ENCODE measurements at places on chromosomes 13 and 19.

DNA sequence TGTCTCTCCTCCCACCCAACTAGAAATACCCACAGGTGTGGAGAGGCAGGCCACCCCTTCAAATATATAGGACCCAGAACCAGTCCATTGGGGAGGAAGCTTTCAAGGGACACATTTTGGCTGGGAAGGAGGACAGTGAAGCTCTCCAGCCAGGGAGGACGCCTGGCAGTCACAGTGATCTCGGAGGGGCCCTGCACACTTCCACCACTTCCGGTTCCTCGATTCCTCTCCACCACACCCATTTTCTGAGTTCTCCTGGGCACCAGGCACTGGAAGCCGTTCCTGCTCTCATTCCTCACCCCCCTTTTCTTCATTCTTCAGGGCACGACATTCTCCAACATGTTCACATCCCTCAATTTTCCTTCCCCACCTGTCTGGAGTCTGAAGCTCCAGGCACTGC is 30.4 kb upstream of the CEACAM21 start:
- DNase-seq, result no peak

GRCh38 chr13:31996601-31997000 is 35.0 kb upstream of the FRY start:
- no peak for DNase-seq

- DNase-seq, result peak; percentile 92
Measured at GRCh38 chr19:1507763-1508506, 4.9 kb downstream of the ADAMTSL5 start.

GRCh38 chr19:47707135-47707925 is 5.9 kb upstream of the EHD2 start:
- DNase-seq, result peak; percentile 68

GRCh38 chr19:4606921-4607678 is 32.2 kb upstream of the TNFAIP8L1 start:
- no peak for DNase-seq

DNA sequence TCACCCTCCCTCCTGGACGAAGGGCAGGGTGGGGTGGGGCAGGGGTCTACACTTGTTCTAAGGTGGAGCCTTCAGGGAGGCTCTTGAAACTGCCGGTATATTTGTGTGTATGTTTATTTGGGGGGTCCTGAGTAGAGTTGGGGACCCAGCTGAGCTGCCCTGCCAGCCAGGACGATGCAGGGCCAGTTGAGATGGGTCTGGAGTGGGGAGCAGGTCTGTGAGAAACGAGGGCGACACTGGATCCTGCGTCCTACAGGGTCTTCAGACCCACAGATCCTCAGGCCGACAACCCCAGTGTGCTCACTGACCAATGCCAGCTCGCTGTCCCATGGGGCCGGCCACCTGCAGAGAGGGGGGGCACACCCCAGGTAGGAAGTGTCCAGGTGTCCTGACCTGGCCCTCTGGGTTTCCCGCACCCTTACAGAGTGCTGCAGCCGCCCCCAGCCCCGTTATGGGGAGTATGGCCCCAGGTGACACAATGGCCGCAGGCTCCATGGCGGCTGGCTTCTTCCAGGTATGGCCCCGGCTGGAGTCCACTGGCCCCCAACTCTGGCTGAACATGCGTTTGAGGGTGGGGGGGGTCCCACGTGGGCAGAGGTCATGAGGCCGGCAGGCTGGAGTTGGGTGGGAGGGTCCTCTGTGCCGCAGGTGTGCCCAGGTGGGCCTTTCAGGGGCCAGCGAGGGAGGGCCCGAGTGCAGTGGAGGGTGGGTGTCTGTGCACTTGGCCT is 7.4 kb downstream of the ISYNA1 start:
- DNase-seq, result no peak

DNA sequence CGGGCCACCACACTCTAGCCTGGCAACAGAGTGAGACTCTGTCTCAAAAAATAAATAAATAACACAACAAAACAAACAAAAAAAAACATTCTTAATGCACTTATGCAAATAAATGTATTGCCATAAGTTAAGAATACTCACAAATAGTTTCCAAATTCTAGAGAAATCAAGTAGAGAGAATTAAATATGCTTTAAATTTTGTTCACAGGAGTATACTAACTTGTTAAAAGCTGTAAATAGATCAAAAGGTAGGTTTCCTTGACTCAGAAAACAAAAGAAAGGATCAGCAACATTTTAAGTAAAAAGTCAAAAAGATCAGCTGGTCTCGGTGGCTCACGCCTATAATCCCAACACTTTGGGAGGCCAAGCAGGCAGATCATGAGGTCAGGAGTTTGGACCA is 50.5 kb upstream of the ZNF429 start:
- DNase-seq, result no peak

DNA sequence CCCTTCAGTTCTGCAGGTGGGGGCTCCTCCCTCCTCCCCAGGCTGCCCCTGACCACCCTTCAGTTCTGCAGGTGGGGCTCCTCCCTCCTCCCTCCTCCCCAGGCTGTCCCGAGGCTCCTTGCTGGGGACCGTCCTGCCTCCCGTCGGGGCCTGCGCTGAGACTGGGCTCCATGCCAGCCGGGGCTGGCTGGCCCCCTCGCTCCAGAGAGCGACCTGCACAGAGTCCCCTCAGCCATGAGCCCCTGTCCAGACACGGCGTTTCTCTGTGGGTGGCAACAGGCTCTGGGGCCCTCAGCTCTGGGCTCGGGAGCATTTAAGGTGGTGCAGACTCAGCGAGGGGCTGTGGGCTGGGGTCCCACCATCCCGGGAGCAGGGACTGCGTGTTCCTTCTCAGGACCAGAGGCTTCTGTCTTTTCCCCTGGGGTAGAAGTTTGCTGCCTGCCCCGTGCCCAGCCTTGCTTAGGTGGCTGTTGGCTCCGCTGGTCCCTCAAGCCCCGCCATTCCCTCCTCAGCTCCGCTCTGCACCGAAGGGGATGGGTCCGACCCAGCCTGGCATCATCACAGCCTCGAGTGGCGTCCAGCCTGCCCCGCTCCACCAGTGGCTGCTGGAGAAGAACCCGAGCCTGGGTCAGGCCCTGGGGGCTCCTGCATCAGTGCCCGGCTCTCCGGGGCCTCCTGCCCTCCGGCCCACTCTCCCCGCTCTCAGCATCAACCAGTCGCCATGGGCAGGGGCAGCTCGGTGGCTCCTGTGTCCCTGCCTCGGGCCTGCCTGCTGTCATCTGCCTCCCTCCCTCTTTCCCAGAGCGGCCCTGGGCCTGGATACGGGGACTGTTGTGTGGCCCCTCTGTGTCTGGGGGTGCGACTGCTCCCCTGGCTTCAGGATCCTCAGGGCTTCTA is 27.6 kb downstream of the CSNK1G2 start:
- DNase-seq, result no peak

DNA sequence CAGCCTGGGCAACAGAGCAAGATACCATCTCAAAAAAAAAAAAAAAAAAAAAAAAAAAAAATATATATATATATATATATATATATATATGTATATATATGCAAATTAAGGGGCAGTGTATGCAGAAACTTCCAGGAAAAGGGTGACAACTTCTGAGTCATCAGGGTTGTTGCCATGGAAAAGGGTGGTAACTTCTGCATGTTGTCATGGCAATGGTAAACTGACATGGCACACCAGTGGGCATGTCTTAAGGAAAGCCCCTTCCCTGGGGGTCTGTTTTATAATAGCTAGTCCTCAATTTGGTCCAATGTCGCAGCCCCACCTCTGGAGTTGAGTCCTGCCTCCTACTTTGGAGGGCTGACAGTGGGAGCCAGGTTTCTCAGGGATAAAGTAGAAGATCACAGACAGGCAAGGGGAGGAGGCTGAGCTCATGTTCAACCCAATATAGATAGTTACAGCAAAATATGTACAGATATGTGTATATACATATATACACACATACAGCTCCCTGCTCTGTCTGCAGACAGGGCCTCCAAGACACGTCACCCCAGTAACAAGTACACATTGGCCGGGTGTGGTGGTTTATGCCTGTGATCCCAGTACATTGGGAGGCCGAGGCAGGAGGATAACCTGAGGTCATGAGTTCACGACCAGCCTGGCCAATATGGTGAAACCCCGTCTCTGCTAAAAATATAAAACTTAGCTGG is 7.2 kb upstream of the FCHO1 start:
- peak; percentile 55 for DNase-seq

DNA sequence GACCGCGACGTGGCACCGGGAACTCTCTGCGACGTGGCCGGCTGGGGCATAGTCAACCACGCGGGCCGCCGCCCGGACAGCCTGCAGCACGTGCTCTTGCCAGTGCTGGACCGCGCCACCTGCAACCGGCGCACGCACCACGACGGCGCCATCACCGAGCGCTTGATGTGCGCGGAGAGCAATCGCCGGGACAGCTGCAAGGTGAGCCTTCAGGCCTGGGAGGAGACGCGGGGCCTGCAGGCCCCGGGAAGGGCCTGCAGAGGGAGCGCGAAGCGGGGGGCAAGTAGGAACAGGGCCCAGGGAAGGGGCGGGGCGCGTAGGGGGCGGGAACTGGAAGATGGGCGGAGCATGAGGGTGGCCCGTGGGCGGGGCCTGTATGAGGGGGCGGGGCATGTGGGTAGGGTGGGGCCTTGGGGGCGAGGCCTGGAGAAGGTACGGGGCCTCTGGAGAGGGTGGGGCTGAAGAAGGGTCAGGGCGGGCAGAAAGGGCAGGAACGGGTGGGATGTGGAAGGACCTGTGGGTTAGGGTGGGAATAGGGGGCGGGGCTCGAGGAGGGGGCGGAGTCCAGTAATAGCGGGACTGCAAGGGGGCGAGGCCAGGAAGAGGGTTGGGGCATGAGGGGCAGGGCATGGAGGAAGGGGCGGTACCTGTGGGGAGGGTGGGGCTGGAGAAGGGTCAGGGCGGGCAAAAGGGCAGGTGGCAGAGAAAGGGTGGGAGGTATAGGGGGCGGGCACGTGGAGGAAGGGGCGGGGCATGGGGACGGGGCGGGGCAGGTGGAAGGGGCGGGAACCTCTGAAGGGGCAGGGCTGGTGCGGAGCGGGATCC is 2.5 kb downstream of the CFD start:
- peak; percentile 77 for DNase-seq

GRCh38 chr13:44796597-44797490 is 192.4 kb downstream of the NUFIP1 start:
- DNase-seq, result no peak

GRCh38 chr13:46575818-46576221 is 22.9 kb downstream of the LRCH1 start:
- DNase-seq, result no peak

DNA sequence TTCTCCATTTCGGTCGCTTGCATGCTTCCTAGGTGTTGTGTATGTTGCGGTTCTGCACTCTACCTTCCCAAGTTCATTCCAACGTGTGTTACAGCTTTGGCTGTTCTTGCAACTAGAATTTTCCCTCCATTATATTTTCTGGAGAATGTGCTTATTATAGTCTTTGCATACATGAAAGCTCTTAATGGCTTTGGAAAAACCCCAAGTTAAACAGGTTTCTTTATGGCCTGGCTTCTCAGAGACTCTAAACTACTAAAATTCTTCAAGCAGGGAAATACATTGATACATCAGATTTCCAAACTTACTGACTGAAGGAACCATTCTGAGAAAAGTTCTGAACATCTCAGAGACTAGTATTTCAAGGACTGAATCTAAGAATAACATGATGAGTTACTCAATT is 11.9 kb downstream of the MIPEP start:
- DNase-seq, result no peak

- DNase-seq, result no peak
Measured at GRCh38 chr19:16554776-16555175, 12.5 kb upstream of the CHERP start.

GRCh38 chr13:69418319-69418718 is 689.3 kb upstream of the ATXN8OS start:
- DNase-seq, result no peak

- DNase-seq, result no peak
Measured at GRCh38 chr19:732148-733069, 18.5 kb upstream of the MISP start.

- no peak for DNase-seq
Measured at GRCh38 chr19:17435218-17435617, 13.2 kb downstream of the TMEM221 start.

- no peak for DNase-seq
Measured at GRCh38 chr13:29679396-29680053, 84.0 kb upstream of the SLC7A1 start.

GRCh38 chr19:55676383-55676782 is 1.4 kb downstream of the EPN1 start:
- no peak for DNase-seq

DNA sequence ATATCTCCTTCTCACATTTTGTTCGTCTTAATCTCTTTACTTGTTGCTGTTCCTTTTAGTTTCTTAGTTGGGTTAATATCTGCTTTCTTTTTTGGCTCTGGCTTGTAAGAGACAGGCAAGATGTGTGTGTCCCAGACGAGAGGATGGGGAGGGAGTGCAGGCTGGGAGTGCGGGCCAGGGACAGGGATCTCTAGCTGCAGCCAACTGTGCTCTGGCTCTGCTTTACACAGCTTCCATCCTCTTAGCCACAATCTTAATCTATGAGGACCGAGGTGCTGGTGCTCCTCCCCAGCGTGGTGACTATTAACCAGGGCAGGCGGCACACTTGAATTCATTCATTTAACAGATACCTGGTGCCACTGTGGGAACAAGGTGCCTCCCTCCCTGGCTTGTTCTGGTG is 70.9 kb upstream of the WASF3 start:
- DNase-seq, result no peak

GRCh38 chr19:28468701-28469459 is 744.1 kb downstream of the UQCRFS1 start:
- DNase-seq, result peak; percentile 36

DNA sequence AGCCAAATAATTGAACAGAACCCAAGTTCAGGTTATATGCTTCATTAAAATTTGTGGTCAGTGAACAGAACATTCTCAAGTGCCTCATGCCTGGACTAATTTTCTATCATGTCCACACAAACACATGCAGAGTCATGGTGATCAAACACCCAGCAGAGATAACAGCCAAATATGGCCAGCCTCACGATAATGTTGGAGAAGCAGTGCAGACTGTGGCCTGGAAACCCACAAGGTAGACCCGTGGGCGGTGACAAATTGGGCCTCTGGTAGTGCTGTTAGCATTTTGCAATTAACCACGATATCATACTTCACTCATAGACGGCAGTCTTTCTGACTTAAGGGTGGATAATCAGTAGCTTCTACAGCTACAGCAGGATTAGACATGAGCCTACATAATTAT is 35.0 kb upstream of the VWA8 start:
- DNase-seq, result no peak

DNA sequence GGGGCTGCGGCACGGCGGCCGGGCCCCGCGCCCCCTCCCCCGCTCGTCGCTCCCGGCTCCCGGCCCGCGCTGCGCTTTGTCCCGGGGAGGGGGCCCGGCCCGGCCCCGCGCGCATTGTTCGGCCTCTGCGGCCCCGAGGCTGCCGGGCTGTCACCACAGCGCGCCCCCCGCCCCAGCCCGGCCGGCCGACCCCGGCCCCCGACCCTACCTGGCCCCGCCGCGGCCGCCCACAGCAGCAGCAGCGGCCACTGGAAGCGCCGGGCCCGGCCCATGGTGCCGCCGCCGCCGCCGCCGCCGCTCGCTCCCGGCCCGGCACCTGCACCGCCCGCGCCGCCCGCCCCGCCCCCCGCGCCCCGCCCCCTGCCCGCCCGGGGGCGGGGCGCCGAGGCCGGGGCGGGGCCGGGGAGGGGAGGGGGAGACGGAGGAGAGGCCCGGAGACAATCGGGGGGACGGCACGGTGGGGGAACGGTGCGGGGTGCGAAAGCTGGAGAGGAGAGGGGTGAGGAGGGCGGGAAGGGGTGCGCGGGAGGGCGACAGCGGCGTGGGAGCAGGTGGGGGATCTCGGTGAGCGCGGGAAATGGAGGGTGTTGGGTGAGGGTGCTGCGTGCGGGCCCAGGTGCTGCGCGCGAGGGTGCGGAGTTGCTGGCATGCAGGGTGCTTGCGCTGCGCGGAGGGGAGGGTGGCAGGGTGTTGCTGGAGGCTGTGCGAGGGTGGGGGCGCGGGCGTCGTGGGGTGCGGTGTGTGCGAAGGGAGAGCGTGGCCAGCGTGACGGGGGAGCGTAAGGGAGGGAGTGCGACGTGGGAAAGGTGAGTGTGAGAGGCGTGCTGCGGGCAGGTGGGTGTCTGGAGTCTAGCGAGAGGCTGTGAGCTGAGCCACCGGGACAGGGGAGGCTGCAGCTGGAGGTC is at the start of gene CADM4:
Gene CADM4, minus strand, starts transcription at position 332 of the 905 bp plus-strand sequence. Its CDS starts 60 bp downstream, at position 272.
- DNase-seq, result peak; percentile 53
